Nephron progenitor cell (in vitro differentiated cells): ENCODE measurements at places on chromosomes 5 and 9.

DNA sequence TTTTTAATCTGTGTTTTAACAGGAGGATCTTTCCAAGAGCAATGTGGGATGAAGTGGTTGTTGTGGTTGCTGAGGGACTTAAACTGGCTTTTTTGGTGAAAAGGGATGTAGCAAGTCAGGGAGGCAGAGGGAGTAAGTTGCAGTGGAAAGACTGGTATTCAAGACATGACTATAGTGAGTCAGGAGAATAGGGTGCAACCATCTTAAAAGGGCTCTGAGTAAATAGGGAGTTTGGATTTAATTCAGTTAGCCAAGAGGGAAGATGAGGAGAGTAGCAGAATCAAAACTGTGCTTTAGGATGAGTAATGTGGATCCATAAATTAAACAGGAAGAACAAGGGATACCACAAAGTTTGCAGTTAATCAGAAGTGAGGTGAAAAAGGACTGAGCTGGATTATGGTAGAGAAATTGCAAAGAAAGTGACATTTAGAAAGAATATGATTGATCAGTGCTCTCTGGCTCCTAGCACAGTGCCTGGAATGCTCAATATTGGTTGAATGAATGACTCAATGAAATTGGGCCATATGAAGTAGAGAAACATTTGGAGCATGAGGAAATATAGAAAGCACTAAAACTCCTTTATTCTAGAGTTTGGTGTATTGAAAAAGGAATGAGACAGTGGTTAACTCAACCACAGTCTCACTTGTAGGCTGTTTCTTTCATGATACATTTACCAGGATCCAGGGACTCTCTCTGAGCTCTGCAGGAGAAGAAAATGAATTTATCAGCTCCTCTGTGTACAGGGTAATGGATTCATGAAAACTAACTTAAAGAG lies 5.1 kb downstream of the POLR3G start:
- no peak for DNase-seq

DNA sequence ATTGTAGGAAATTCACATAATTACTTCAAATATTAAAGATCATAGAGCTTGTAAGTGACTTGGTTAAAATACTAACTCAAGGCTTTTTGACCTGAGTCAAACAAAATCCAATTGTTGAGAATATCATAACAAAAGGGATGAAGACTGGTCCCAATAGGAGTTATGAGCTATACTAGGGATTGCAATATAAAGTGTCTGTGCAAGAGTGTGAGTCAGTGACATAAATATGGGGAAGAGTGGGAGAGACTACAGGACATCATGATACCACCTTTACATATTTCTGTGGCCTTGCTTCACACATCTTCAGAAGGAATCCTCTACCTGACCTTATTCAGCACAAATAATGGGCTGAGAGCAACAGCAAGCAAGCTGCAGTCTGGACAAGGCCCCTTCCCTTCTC lies 180.9 kb upstream of the SLC24A2 start:
- DNase-seq = no peak

DNA sequence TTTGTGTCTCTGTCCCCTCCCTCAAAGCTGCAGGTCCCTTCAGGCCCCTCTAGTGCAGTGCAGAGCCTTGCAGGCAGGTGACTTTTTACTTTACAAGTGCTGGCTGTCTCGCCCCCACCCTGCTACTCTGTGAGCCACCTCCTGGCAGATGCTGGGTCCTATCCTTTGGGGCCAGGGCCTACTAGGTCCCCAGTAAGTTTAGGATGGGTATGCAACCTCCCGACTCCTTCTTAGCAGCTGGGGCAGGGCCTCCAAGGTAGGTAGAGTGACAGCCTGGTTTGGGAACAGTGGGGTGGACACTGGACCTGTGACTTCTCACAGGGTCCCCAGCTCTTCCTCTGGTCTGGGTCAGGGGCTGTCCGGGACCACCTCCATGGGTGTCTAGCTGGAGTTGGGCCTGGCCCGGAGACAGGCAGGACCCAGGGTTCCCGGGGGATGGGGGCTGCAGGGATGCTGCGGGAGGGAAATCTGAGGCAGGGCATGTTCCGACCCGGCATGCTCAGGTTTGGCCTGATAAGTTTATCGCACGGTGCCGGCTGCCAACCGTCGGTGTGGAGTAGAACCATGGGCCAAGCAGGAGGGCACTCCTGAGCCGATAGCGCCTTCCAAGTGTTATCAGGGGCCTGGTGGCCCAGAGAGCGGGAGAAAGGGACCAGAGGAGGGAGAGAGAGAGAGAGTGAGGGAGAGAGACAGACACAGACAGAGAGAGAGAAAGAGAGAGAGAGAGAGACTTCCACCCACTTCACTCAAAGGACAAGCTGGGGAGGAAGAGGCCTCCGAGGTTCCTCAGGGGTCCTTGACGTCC lies 20.5 kb downstream of the GFI1B start:
- no peak for DNase-seq

GRCh38 chr9:2019723-2020122 lies 4.6 kb downstream of the SMARCA2 start:
- no peak for DNase-seq

DNA sequence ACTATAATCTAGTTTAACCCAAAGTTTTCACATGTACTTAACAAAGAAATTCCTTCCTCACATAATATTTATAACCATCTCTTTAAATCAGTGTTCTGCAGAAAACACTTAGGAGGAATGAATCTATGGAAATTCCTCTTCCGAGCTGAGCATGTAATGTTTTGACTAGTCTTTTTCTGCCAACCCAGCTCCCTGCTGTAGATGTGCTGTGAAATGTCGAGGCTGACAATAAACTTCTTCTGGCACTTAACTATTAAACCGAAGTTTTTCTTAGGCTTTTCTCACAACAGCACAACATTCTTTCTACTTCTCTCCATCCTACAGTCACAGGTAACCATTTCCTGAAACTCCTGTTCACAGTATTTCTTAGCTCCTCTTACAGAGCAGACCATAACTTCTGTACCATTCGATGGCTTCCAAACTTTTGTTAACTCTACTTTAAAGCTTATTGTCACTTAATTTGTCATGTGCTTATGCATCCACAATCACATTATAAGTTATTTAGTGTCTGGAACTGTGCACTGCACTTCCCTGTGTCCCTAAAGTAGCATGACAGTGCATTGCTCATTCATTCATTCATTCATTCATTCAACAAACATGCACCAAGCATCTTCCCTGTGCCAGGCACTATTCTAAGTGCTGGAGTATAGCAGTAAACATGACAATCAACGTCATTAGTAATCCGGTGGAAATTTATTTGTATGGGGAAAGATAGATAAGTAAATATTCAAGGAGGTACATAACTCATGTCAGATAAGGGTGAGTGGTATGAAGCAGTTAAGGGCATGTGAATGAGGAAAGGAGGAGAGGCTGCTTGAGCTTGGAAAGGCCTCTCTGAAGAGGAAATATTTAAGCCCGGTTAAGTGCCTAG lies 54.6 kb downstream of the TSSK1B start:
- no peak for DNase-seq

DNA sequence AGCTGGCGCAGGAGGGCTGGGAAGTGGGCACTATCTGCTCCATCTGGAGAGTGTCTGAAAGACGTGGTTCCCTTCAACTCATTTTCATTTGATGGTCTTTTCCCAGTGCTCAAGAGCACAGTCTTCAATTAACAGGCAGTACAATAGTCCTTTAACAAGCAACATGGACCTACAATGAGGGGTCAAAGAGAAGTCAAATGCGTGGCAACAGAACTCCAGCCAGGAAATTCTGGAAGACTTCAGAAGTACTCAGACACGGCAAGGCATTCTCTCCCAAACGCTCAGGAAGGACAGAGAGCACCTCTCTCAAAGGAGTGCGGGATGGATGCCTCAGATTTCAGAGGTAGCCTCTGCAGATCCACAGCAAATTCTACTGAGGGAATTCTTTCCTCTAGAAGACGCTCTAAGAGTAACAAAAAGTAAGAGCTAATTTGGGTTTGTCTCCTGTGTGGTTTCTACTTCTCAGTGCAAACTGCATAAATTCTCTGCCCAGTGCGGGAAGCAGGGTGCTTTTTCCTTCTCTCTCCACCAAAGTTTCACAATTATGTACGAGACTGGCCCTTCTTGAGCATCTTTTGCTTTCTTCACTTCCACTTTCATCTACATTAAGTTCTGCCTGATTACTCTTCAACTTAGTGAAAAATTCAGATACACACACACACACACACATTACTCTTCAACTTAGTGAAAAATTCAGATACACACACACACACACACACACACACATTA lies 56.4 kb downstream of the LHFPL2 start:
- DNase-seq = no peak

GRCh38 chr5:8892926-8893325 lies 652.9 kb downstream of the SEMA5A start:
- DNase-seq = no peak

DNA sequence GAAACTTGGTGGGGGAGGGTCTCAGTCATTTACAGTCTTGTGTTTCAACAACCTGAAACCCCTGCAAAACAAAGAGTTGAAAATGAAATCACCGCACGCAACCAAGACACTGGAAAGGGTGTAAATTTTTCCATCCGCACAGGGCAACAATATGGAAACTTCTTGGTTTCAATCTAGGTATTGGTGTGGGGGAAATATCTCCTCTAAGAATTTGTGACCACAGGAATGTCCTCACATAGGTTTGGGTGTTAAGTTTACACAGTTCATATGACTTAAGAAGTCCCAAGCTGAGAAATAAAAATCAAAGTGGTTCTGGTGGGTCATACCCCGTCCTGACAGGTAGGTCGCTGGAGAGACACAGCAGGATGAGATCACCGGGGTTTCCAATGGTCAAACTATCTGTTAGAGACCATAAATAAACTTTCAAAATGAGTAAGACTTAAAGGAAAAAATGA lies 51.9 kb upstream of the PIP5K1B start:
- DNase-seq = no peak
